Activated T-cell treated with anti-CD3 and anti-CD28 coated beads, Interleukin-2, amount 50 U/mL, for 1 hour (primary cell): ENCODE measurements at places on chromosomes 13 and 19.
A peak's percentile ranks its signal among the peaks of the same experiment; 100 is the strongest.

GRCh38 chr19:4576016-4576933, 16.8 kb upstream of the SEMA6B start:
- peak; percentile 74 for DNase-seq

- no peak for DNase-seq
Measured at GRCh38 chr13:99264051-99264450, 5.9 kb upstream of the GPR18 start.

DNA sequence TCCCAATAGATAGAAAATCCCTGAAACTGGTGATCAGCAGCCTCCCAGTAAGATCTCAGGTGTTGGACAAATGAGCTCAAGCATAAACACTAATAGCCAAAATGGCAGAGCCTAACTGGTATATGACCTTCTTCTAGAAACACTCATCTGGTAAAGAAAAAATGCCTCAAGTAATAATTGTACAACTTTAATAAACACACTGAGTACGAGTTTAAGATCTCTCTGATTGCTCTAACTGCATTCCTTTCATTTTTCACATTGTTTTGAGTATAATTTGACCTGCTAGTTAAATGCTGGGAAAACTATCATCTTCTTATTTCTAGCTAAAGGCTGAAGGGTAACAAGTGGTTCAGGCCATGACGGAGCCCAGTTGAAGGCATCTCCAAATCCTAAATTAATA, 2009.5 kb upstream of the PCDH20 start:
- DNase-seq = no peak

DNA sequence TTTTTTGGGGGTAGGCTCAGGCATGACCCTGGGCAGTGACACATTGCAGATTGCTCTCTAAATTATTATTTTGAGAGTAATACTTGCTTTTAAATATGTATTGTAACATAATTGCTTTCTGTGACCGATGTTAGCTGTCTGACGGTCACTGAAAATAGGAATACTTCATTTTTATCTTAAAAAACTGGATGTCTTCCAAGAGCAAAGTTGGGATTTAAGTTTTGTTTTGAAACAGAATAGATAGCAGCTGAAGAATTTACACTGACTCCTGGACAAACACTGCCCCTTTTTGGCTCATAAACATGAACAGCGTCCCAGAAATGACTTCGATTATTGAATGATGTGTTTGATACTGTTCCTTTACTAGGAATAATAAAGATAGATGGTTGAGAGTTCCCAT, 535.9 kb downstream of the GPC5 start:
- no peak for DNase-seq

GRCh38 chr13:26221721-26222519, at the start of gene RNF6:
Gene RNF6 (minus strand): TSS chr13:26222314. CDS start chr13:26219649, 2,665 bp downstream.
- peak; percentile 91 for DNase-seq

GRCh38 chr19:18999016-18999758, 34.1 kb downstream of the SUGP2 start:
- no peak for DNase-seq

DNA sequence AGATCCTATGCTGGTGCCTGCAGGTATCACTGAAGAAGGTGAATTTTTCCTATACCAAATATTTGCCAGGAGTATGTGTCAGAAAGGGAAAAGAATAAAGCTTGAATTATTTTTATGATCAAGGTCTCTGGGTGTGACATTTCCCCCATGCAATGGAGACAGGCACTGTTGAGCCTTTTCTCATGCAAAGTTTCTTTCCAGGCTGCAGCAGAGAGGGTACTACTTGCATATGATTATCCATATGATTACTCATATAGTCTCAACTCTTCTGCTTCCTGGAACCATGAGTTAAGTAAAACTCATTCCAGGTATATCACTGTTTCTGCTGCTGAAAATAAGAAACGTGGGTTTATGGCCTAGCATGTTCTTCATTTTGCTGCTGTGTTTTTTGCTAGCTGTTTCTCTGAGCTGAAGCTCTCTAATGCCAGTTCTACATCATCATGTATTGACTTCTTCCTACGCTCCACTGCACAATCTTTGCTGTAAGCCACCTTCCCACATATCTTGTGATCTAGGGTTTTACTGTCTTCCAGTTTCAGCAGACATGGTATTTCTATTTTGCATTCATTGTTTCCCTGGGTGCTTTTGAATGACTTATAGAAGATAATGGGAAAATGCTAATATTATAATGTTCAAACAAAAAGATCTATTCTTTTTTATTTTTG, 278.7 kb upstream of the GPC6 start:
- DNase-seq = no peak

- DNase-seq = no peak
Measured at GRCh38 chr19:30665449-30665848, 293.3 kb downstream of the ZNF536 start.

DNA sequence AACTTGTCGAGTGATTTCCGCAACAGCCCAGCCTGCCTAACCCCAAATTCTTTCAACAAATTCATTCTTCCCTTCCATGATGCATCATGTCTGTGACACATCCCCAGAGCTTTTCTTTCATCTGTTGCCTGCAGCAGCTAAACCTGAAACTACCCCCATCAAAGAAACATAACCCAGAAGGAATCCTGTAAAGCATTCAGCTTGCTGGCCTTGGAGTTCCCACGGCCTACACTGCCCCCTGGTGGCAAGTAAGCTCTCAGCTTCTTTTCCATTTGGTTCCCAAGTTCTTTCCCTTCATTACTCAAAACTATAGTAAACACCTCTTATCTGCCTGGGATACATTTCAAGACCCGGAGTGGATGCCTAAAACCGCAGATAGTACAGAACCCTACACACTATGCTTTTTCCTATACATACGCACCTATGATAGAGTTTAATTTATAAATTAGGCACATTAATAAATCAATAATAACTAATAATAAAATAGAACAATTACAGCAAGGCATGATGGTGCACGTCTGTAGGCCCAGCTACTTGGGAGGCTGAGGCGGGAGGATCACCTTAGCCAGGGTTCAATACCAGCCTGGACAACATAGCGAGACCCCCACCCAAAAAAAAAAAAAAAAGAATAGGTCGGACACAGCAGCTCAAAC, 7.4 kb downstream of the ETHE1 start:
- peak; percentile 80 for DNase-seq

- no peak for DNase-seq
Measured at GRCh38 chr13:35283856-35284255, 192.6 kb downstream of the MAB21L1 start.

DNA sequence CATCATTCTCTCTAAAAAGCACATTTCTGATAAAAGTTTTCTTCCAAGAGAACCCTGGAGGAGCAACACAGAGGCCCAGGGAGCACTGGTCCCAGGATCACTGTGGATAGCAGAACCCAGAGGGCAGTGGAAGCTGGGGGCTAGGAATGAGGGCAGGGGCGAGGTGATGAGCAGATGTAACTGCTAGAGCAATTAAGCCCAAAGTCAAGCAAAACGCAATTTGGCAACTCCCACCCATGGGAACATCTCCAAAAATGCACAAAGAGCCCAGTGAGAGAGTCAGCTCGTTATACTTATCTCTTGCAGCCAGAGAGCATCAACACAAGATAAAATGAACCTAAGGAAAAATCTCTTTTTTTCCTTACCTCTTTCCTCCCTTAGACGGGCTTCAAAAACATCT, 284.2 kb downstream of the TBC1D4 start:
- no peak for DNase-seq
